Thyroid gland (tissue), 4 donors: ENCODE measurements at places on chromosomes 3 and 15. TPM values are rescaled to one million over a fixed set of nuclear protein-coding genes. Genes with fewer than 3 reads are reported as not detected.

GRCh38 chr15:69972436-69972835, 125.3 kb downstream of the TLE3 start:
- DNase-seq: no peak
- H3K4me1 ChIP-seq: no peaks in the 10 kb centered on the region
- no peak overlapping the region for H3K27ac ChIP-seq
- H3K36me3 ChIP-seq: no peaks in the 10 kb centered on the region

DNA sequence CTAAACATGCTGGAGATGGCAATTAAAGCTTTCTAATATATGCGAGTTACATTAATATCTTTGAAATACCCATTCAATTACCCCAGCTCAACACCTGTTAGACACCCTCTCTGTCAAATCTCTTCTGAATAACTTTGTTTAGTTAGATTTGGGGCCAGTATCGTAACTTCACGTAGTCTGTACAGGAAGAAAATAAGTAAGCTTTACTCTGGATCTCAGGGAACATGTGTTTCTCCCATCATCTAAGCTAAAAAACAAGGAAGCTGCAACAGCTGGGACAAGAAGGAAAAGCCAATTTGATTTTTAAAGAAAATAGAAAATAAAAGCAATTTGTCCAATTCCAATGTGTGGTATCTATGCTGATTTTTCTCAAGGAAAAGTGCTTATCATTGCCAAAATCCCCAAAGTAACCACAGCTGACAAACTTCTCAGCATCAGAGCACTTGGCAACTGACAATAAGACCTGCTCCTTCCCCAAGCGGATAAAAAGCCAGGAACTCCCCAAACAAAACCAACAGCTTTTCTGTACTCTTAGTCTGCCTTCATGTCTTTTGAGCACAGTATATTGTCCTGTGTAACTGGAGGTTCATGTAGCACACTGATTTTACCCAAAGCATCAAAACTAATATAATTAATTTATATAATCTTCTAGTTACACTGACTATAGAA, 279.1 kb downstream of the ZBTB20 start:
- DNase-seq: no peak
- H3K4me3 ChIP-seq: no peak overlapping the region
- no peaks in the 10 kb centered on the region for H3K36me3 ChIP-seq
- no peak overlapping the region for H3K27ac ChIP-seq
- peaks cover 9% of the 10 kb centered on the region for H3K4me1 ChIP-seq

Gene TMEM42
- 12.2 TPM for total RNA-seq

Gene RPL22L1
- total RNA-seq: 29.9 TPM

DNA sequence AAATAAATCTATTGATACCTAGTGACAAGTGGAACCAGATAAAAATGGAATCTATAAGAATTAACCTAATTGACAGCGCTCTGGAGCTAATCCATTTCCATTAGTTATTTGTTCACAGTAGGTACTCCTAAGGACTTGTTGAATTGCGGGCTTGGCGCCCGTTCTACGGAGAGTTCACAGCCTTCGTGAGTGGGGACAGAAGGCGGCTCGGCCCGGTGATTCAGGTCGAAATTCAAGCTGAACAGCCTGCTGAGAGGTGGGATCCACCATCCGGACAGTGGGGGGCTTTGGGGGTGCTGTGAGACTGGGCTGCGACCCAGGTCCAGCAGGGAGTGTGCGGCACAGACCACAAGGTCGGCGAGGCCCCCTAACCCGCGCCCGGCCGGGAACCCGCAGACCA, 779 bp upstream of the CTNNB1 start:
- H3K4me3 ChIP-seq: peak overlapping the region; percentile 93
- no peaks in the 10 kb centered on the region for H3K27me3 ChIP-seq
- DNase-seq: peak; percentile 71
- H3K4me1 ChIP-seq: peaks cover 14% of the 10 kb centered on the region
- H3K36me3 ChIP-seq: no peaks in the 10 kb centered on the region
- peak overlapping the region; percentile 99 for H3K27ac ChIP-seq

- no peaks in the 10 kb centered on the region for H3K36me3 ChIP-seq
- DNase-seq: no peak
- H3K27me3 ChIP-seq: no peaks in the 10 kb centered on the region
- H3K27ac ChIP-seq: no peak overlapping the region
Observed at GRCh38 chr3:117874028-117874690, 1160.5 kb downstream of the IGSF11 start.

- no peak overlapping the region for H3K27ac ChIP-seq
- H3K27me3 ChIP-seq: no peaks in the 10 kb centered on the region
- no peak overlapping the region for H3K4me3 ChIP-seq
- H3K36me3 ChIP-seq: no peaks in the 10 kb centered on the region
- H3K4me1 ChIP-seq: no peaks in the 10 kb centered on the region
Observed at GRCh38 chr3:185527364-185527763, 25.0 kb downstream of the LIPH start.

- H3K27me3 ChIP-seq: no peaks in the 10 kb centered on the region
- H3K4me3 ChIP-seq: no peak overlapping the region
- DNase-seq: no peak
- no peaks in the 10 kb centered on the region for H3K36me3 ChIP-seq
Observed at GRCh38 chr15:90259524-90259923, 5.9 kb upstream of the NGRN start.

DNA sequence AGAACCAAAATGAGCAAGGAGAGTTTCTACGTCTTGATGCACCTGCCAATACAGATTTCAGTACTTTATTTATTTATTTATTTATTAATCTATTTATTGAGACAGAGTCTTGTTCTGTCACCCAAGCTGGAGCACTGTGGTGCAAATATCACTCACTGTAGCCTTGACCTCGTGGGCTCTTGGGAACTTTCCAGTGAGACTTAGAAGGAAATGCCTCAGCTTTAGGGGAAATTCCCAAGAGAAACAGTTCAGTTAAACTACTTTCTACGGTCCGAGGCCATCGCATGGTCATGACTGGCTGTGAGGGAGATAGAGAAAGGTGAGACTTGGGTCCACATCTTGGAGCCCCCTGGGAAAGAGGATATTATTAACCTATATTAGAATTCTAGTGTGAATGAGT, 47.0 kb upstream of the HERC1 start:
- H3K36me3 ChIP-seq: no peaks in the 10 kb centered on the region
- H3K4me1 ChIP-seq: no peaks in the 10 kb centered on the region
- H3K27me3 ChIP-seq: no peaks in the 10 kb centered on the region
- no peak for DNase-seq

- H3K4me1 ChIP-seq: no peaks in the 10 kb centered on the region
- DNase-seq: no peak
- no peaks in the 10 kb centered on the region for H3K36me3 ChIP-seq
- H3K27ac ChIP-seq: no peak overlapping the region
- no peaks in the 10 kb centered on the region for H3K27me3 ChIP-seq
Observed at GRCh38 chr3:78848392-78849288, 919.2 kb downstream of the ROBO1 start.
